ENCODE measurements at places on chromosomes 6 and 20.

- no peak for DNase-seq
Observed at GRCh38 chr20:24662322-24662721, 192.9 kb downstream of the SYNDIG1 start.

DNA sequence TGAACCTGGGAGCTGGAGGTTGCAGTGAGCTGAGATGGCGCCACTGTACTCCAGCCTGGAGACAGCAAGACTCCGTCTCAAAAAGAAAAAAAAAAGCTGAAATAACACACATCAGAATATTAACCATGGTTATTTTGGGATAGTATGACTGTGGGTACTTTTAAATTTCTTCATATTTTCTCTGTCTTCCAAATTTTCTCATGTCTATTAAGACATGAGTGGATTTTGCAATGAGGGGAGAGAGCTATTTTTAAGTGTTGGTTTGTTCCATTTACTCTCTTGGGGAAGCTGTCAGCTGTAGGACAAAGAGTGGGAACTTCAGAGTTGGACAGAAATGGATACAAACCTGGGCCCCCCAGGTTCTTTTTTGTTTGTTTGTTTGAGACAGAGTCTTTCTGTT lies 10.3 kb downstream of the ADISSP start:
- DNase-seq: no peak

DNA sequence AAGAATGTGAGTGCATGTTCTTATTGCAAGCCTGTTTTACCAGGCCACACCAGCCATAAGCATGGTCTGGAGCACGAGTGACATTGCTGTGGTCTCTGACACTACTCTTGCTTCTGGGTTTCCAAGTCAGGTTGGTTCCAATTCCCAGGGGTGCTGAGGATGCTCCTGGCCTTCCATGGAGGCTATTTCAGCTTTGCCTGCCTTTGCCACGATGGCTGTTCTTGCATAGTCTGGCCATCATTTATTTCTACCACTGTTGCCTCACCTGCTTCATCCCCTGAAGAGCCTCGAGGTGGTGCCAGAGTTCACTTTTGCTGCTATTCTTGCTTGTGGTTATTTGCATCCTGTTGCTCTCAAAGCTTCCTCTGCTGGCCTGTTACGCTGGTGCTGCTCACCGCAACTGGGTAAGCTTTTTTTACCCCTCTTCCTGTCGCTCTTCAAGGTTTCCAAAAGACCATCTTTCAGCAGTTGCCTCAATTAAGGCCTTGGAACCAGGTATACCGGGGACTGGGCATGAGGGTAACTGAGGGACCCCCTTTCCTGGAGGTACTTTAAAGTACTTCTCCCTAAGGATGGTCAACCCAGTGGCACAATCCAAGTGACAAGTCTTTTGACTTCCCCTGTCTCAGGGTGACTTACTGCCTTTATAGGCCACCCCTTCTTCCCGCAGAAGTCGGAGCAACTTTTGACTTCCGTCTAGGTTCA lies 64.5 kb downstream of the AKAP7 start:
- DNase-seq: peak; percentile 70

DNA sequence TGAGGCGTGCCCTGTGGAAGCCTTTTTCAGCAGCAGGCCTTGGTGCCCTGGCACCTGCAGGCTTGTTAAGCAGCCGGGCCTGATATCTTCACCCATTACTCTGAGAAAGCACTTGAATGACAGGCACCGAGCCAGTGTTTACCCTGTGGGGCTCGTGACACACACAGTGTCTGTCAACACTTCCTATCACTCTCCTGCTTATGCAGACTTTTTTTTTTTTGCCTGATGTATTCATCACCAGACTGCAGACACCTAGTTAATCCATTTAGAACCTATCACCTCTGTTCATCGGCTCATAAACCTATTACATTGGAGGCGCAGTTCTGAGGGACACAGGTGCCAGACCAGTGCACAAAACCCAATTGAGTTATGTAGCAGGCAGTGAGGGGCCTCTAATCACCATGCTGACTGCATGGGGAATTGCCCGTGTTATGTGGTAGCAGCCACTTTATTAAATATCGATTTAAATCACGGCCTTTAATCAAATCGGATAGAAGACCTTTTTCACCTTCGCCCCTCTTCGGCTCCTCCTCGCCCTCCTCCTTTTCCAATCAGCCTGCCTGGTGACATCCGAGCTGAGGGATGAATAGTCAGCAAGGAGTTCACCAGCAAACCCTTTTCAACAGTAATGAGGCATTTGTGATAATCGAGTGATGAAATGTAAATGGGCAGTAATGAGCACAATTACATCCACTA lies 962.9 kb upstream of the SLC35B3 start:
- no peak for DNase-seq

DNA sequence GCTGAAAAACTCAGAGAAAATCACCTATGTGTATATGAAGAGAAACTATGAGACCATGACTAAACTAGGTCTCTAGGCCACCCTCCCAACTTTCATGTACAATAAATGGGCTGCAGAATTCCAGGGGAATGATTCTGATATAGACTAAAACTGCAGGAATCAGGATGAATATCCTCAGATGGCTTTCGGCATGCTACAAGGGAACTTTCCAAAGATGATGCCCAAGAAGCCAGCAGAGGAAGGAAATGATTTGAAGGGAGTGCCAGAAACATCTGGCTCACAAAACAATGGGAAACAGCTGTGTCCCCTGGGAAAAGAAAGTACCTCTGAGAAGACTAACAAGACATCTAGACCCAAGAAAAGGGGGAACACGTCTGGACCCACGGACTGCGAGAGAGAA lies 41.1 kb downstream of the PLN start:
- DNase-seq: no peak

GRCh38 chr6:15496345-15497131 lies 166.3 kb downstream of the DTNBP1 start:
- DNase-seq: no peak

DNA sequence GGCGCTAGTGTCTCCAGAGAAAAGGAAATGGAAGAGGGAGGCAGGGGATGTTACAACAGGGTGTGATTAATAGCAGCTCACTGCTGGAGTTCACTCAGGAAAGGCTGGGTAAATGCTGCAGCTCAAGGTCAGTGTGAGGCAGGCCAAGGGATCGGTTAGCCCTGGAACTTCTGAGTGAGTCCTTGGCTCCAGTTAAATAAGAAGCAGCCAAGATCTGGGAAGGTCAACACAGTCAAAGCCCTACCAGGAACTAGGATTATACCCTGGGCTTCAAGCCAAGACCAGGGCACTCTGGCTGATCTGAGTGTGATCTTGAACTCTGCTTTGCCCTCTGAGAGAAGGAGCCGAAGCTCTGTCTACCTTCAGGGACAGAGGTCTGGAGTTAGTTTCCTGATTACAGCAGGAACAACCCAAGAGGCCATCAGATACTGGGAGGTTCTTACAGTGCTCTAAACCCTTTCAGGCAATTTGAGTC lies 44.3 kb downstream of the TPD52L1 start:
- DNase-seq: no peak

DNA sequence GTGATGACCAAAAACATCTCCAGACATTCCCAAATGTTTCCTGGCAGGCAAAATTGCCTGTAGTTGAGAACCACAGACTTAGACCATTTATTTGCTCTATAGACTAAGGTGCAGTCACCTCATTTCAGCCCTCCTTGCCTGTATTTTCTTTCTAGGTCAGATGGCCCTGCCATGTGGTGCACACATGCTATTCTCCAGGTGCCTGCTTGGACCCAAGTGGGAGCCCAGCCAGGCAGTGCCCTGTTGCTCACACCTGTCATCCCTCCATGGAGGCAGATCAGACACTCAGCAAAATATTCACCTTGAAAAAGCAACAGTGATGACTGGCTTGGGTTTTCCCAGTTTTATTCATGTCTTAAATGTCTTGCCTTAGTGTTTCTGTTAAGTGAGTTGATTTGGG lies 311.4 kb downstream of the TFAP2C start:
- no peak for DNase-seq

GRCh38 chr6:169371344-169372127 lies 117.9 kb upstream of the THBS2 start:
- no peak for DNase-seq
